ENCODE measurements at places on chromosomes 11 and 22. TPM values are rescaled to one million over a fixed set of nuclear protein-coding genes. Genes with fewer than 3 reads are reported as not detected.

PLAAT5 gene
- total RNA-seq: 2.1 TPM

SLC25A45 gene
- total RNA-seq: 5.0 TPM

GRCh38 chr22:32306561-32306960, 51.1 kb upstream of the RFPL3 start:
- no peak overlapping the region for H3K27ac ChIP-seq
- no peaks in the 10 kb centered on the region for H3K4me1 ChIP-seq
- H3K4me3 ChIP-seq: no peak overlapping the region
- DNase-seq: no peak
- no peaks in the 10 kb centered on the region for H3K27me3 ChIP-seq

- peaks cover 2% of the 10 kb centered on the region for H3K4me1 ChIP-seq
- H3K27ac ChIP-seq: no peak overlapping the region
- H3K4me3 ChIP-seq: no peak overlapping the region
- DNase-seq: no peak
- H3K27me3 ChIP-seq: peaks cover 2% of the 10 kb centered on the region
These were observed 224.1 kb downstream of the CADM1 start for GRCh38 chr11:115279813-115280761.

Measured in muscle of leg (tissue), 16 donors.